ENCODE measurements at places on chromosomes 4 and X.

DNA sequence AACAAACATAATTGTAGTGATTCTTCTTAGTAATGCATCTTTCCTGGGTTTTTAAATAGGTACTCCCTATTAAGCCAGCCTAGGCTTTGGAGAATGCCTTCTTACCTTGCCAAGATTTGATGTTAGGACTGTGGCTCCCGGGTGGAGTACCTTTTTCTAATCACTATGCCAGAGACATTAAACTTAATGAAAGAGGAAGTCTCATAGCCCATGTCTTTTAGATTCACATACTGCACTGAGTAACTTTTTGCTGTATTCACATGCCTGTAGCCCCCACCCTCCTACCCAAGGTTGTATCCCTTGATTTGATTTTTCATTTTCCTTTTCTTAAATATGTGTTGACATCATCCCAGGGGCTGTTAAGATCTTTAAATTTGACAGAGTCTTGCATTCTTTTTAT is 104.2 kb upstream of the TLR2 start:
- DNase-seq = no peak

- no peak for DNase-seq
These were observed 338.7 kb downstream of the FBXW7 start for GRCh38 chr4:152197211-152197610.

DNA sequence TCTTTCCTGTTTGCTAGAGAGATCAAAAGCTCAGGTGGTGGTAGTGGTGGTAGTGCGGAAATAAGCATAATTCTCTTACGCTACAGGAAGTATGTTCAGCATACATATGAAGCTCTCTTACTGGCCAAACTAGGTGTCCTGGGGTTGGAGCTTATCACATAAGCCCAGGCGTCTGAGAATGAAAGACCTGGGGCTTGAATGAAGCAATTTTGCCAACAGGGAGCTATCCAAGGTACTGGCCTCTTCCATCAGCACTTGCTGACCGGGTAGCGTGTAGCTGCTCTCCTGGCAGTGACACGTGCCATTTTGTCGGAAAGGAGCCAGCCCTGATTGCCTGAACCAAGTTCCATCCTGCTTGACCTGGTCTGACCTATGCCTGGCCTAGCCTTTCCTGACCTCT is 65.9 kb upstream of the HPF1 start:
- DNase-seq = no peak

DNA sequence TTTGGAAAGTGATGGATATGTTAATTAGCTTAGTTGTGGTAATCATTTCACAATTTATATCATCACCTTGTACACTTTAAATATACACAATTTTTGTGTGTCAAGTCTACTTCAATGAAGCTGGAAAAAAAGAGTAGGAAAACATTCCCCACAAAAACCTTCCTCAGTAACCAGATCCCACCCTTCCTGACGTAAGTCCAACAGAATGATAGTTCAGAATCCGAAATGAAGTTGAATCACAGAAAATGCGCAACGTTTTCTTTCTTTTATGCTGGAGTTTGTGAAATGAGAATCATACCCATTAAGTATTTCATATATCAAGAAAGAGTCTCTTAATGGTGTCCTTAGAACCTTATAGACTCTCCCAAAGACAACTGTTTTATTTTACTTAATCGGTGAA is 292.9 kb downstream of the USP46 start:
- no peak for DNase-seq

DNA sequence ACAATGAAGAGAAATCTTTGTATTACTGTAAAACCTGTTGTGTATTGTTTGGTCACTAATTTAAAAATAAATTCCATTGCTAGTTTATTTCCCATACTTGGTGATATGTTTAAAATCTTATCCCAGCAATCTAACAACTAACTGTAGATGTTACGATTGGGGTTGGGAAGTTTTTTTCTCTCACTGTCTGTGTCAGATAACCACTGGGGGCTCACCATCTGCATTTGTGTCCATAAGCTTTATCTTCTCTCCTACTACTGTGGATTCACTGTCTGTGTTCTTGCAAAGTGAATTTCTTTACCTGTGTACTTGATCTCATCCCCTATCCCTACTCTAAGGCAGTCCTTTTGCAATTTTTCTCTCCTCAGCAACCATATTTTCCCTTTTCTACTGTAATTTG is 81.3 kb downstream of the STIM2 start:
- DNase-seq = no peak
